Esophagus squamous epithelium (tissue), 5 donors: ENCODE measurements at places on chromosomes 1 and 21. TPM values are rescaled to one million over a fixed set of nuclear protein-coding genes. Genes with fewer than 3 reads are reported as not detected.

Gene CLEC20A
- total RNA-seq, result not detected

Gene CFHR5
- not detected for total RNA-seq

Gene LHX8
- total RNA-seq, result 1.3 TPM

Gene ADGRB2
- total RNA-seq, result 1.5 TPM

- DNase-seq, result no peak
Measured at GRCh38 chr1:101089613-101090338, 64.2 kb upstream of the DPH5 start.

GRCh38 chr1:94974824-94975223 lies 47.9 kb upstream of the CNN3 start:
- no peak for DNase-seq

- no peak for DNase-seq
Measured at GRCh38 chr1:66326867-66327266, 207.1 kb upstream of the SGIP1 start.

DNA sequence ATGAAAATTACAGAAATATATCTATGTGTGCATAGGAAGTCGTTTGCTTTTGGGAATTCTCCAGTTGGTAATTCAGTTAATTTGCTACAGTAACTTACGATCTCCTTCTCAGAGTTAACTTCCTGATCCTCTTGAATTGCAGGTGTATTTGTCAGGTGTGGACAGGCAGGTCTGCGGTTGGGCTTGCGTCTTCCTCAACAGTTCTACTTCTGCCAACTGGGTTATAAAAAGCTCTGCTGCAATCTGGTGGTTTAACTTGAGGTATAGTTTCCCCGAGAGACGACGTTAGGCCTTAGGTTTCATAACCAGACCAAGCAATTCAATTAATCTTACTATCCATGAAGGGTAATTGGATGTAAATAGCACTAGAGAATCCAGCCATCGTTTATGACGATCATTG lies 88.2 kb downstream of the GABPA start:
- DNase-seq, result no peak

- DNase-seq, result no peak
Measured at GRCh38 chr1:53583021-53583867, 124.0 kb downstream of the DMRTB1 start.

DNA sequence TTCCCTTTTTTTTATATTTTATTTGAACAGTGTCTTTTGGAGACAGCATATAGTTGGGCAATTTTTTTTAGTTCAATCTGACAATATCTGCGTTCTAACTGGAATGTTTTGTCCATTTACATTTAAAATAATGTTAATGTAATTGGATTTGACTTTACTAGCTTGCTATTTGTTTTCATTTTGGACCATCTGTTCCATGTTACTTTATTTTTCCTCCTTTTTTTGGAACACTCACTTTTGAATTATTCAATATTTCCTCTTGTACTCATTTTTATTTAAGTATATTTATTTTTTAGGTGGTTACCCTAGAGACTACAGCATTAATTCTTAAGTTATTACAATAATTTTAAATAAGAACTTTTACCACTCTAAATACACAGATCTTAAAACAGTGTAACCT lies 62.8 kb upstream of the C1orf87 start:
- DNase-seq, result no peak

- no peak for DNase-seq
Measured at GRCh38 chr1:118243269-118243668, 58.2 kb upstream of the SPAG17 start.

DNA sequence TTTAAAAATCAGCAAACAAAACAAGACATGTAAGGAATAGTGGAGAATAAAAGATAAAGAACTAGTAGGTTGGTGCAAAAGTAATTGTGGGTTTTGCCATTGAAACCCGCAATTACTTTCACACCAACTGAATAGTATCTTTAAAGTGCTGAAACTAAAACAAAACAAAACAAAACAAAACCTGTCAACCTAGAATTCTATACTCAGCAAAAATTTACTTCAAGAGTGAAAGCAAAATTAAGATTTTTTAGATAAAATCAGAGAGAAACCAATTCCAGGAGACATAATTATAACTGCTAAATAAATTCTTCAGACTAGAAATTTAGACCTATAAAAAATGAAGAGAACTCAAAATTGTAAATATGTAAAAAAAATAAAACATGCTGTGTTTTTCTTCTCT lies 114.0 kb upstream of the TSPAN2 start:
- no peak for DNase-seq

DNA sequence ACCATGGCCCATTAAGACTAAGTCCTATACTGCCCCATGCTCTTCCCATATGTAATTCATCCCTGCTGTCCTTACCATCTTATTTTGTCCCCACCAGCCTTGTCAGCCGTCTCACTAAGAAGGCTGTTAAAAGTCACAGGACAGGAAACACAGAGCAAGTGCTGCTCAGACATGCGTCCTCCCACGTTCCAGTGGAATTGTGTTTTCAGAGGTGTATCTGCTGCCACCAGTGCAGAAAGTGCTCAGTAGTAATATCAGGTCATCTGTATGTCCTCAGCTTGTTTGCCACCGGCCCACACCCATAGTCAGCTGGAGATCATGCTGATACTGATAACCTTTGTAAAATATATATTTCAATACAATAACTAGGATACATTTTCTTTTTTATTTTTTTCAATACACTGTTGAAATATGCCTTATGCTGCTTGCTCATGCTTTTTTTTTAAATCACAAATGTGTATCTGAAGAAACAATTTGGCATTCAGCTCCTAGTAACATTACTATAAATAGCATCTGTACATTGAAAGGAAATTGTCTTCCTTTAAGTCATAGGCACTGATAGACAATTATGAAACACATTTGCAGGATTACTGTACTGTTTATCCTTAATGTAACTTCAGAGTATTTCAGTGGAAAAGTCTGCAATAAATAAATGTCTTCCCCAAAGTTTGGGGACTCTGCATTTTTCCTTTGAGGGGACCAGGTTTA lies 156.9 kb downstream of the EDEM3 start:
- no peak for DNase-seq

DNA sequence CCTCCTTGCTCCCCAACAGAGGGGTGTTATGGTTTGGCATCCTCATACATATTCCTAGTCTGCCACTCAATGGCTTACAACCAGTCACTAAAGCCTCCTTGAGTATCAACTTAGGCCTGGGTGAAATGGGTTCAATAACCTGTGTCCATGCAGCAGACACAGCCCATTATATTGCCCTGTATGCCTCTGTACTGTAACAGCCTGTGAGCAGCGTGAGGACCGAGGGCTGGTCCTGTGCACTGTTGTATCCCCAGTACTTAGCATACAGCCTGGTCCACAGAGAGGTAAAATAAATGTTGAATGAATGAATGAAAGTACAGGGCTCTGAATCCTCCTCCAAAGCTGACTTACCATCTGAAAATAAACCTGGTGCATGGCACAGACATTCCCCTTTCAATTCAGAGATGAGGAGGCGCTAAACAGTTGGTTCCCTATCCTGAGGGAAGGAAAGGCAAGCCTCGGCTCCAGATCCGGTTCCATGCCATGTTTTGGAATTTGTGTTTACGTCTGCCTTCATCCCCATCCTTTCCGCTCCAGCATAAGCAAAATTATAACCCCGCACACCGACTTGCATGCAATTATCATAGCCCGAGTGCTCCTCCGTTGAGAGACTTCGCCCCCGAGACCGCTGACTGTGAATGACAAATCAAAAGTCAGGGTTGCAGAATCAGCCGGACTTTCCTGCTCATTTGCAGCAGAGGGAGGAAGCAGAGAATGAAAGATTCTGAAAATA lies 45.0 kb upstream of the DNAJC6 start:
- no peak for DNase-seq

DNA sequence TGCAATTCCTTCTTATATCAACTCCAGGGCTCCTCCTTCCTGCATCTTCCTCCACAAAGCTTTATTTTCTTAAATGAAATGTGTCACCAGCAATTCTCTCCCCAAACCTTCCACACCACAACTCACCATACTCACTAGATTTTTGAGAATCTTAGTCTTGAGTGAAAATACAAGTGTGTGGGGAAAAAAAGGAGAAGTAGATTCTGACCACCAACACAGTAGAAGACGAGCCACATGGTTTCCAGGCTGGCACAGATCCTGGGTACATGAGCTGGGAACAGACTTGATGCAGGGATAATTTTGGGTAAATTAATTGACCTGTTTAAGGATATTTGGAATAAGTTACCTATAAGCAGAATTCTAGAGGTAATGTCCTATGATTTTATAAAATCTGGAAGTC lies 72.8 kb upstream of the KCNJ15 start:
- DNase-seq, result no peak

DNA sequence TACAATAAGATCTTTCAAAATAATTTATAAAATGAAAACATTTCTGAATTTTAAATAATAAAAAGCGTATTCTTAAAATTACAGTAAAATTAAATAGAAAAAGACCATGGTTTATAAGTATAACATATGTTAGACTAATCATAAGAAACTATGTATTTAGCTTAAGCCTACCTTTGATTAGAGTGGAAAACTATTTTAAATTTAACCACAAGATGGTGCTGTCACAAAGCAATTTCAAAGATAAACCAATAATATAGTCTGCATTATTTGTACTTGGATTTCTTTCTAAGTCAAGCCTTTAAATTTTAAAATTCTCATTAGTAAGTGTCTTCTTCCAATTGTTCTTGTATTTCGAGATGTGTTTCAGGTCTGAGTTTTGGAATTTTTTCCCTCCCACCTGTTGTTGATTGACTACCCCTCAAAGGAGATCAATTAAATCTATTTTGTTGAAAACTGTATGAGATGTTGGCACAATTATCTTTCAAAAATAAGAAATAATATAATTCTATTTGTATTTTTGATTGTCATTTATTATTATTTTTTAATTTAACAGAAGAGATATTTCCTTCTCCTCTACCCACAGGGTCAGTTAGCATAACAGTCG lies 459.8 kb downstream of the KCNT2 start:
- DNase-seq, result no peak

GRCh38 chr21:37899146-37899545 lies 17.1 kb downstream of the KCNJ6 start:
- no peak for DNase-seq

GRCh38 chr21:26473471-26473870 lies 99.6 kb downstream of the CYYR1 start:
- DNase-seq, result no peak

GRCh38 chr1:206448471-206448870 lies 21.8 kb upstream of the IKBKE start:
- DNase-seq, result no peak

GRCh38 chr1:226051365-226051764 lies 11.2 kb upstream of the H3-3A start:
- DNase-seq, result no peak

- no peak for DNase-seq
Measured at GRCh38 chr1:187244623-187245022, 415.9 kb downstream of the PLA2G4A start.

GRCh38 chr1:9672444-9672843 lies 20.9 kb downstream of the PIK3CD start:
- DNase-seq, result no peak

DNA sequence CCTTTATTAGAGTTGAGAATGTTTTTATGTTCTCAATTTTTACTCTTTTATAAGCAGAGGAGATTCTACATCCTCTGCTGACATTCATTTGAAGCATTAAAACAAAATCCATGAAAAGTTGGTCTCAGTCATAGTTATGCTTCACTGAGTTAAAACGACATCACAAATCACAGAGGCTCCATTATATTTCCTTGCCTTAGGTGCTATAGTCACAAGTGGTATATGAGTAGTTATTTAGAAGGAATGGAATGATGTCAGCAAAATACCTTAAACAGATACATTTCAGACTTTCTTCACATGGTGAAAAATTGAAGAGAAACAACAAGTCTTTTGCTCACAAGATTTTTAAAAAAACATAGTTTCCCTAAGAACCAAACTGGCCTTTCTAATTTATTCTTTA lies 11.7 kb upstream of the METTL13 start:
- no peak for DNase-seq

DNA sequence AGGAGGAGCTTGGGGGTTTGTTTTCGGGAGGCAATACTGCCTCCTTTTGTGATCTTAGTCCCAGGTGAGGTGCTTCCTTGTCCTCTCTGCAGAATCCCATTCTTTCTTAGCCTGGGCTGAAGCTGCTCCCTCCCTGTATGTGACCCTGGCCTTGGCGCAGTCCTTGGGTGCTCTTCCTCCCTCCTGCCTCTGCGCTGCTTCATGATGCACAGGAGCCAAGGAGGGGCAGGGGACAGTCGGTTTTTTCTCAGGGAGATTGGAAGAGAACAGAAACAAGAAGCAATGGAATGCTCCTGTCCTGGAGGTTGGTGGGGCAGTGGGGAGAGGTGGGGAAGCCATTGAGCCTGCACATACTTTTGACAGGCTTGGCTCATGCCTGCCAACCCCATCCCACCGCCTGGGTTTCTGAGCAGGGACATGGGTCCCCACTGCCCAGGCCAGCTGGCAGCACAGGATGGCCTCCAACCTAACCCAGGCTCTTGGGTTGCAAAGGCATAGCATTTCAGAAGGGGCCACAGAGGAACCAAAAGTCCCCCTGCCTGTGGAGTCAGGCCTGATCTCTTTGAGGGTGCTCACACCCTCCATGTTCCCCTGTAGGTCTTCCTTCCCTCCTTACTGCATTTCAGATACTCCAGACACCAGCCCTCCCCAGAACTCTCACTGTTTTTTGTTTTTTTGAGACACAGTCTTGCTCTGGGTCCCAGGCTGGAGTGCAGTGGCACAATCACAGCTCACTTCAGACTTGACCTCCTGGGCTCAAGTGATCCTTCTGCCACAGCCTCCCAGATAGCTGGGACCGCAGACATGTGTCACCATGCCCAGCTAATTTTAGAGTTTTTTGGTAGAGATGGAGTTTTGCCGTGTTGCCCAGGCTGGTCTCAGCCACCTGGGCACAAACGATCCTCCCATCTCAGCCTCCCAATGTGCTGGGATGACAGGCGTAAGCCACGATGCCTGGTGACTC lies 16.1 kb downstream of the IL6R start:
- no peak for DNase-seq

GRCh38 chr21:25734654-25734903 lies 125 bp downstream of the ATP5PF start:
- no peak for DNase-seq

DNA sequence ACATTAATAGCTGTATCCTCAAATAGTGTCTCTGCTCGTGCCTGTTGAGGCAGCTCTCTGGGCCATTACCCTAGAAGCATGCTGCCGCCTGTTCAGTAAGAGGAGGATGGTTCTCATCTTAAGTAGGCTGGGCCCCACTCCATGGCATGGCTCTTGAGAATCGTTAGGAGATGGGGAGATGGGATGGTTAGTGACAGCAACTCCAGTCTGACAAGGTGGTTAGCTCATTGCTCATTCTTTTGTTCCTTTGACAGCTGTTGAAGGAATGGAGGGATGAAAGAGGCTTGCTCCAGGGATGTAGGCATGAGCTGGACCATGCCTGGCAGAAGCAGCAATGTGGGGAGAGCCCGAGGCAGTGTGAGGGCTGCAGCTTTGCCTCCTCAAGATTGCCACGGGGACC lies 68.2 kb downstream of the MAP10 start:
- no peak for DNase-seq

DNA sequence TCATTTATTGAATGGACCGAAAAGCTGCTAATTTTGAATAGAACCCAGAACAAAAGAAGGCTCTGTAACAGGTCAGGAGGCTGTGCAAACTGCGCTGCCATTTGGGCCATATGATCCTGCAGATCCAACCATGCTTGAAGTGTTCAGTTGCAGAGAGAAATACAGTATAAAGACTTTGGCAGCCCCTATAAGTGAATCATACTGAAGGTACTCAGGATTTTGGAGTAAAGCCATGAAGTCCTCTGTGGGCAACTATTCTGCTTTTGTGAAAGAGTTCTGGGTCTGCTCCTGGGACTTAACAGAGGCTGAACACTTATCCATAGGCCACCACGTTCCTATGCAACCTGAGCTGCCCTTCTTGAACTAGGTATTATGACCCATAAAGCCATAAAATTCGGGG lies 1613.6 kb upstream of the PRMT6 start:
- no peak for DNase-seq
